ENCODE measurements at places on chromosomes 1 and 21.

GRCh38 chr1:90850898-90851710, 134.0 kb upstream of the BARHL2 start:
- DNase-seq: peak; percentile 63

DNA sequence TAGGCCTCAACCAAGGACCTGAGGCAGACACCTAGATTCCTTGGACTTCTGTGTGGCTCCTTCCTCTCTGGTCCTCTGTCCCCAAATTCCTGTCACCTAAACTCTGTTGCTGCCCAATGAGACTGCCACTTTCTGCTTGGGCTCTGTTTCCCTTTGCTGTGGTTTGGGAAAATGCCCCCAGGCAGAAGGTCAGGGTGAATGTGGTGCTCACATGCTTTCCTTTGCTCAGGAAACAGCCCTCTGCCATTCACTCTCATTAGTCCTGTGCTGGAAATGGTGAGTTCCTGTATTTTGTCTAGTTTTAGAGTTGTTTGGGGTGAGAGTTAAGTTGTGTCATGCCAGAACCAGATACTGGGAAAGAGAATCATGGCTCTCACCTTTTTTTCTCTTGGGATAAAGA, 22.7 kb upstream of the SHE start:
- no peak for DNase-seq

- DNase-seq: no peak
Observed at GRCh38 chr1:206690516-206690915, 5.8 kb downstream of the MAPKAPK2 start.

DNA sequence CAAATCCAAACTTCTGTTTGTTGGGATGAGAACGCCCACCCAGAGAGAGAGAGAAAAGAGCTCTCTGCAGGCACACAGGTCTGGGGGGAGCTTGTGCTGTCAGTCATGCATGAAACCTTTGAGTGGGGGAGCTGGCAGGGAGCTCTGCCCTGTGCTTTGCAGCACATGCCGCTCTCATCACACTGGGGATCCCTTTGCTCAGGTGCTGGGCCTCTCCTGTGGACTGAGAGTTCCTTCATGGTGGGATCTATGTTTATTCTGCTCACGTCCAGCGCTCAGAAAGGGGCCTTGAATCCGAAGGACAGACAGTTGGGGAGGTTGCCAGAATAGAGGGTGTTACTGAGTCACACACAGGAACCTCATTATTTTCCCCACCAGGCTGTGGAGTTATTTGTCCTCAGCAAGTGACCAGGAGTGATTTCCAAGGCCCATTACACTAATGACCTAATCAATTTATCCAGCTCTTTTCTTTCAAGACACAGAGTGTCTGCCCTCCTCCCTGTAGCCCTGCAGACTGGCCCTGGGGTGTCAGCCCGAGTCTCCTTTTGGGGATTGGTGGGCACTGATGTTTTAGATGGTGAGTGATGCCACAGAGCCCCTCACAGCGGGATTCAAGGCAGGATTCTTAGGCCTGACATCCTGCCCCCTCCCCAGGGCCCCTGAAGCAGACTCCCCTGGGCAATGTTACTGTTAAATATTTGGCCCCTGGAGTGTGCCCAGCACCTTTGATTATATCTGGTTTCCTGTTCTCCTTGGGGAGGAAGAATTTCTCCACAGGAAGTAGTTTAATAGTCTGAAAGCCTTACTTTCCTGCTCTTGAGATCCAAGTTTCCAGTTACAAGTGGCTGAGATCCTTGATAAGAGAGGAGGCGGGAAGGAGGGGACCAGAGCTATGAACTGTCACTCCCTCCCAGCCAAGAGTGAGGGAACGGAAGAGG, 22.3 kb downstream of the MYBPH start:
- no peak for DNase-seq

DNA sequence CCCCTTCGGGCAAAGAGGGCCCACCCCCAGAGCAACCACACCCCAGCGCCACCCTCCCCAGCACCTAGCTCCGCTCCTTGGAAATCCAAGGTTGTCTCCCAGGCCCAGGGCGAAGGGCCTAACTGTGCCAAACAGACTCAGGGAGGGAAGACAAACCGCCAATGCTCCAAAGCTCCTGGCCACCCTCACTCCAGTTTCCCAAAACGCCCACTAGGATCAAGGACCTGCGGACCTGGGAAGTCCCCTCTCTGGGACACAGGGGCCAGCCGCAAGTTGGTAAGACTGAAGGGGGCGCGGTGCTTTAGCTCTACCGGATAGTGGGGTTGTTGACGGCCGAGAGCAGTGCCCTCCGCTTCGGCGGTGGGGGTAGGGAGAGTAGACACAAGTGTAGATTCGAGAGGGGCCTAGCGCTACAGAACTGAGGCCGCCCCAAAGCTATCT, 581 bp downstream of the IRF6 start:
- DNase-seq: no peak

DNA sequence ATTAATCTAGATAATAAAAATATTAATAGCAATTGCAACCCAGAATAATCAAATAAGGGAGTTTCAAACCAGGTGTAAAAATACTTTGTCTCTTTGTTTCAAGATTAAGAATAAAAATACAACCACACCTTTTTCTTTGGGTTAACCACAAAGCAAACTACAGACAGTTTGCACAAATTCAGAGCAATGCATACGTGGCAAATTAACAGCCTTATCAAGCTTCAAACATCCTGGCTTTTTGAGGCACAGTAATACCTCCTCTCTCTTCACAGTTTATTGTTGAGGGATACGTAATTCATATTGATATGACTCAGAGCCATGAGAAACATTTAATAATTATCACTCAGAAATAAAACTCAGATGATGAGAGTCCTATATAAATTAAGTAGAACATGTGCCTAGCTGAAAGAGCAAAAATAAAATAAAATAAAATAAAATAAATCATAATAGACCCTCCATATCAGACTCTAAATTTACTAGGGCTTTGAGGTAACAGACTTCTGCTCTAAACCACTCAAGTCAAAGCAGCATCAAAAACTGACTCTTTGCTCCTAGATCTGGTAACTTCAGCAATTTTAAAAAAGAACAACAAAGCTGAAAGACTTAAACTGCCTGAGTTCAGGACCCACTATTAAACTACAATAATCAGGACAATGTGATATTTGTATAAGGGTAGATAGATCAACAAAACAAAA, 11.4 kb downstream of the EDEM3 start:
- DNase-seq: no peak

DNA sequence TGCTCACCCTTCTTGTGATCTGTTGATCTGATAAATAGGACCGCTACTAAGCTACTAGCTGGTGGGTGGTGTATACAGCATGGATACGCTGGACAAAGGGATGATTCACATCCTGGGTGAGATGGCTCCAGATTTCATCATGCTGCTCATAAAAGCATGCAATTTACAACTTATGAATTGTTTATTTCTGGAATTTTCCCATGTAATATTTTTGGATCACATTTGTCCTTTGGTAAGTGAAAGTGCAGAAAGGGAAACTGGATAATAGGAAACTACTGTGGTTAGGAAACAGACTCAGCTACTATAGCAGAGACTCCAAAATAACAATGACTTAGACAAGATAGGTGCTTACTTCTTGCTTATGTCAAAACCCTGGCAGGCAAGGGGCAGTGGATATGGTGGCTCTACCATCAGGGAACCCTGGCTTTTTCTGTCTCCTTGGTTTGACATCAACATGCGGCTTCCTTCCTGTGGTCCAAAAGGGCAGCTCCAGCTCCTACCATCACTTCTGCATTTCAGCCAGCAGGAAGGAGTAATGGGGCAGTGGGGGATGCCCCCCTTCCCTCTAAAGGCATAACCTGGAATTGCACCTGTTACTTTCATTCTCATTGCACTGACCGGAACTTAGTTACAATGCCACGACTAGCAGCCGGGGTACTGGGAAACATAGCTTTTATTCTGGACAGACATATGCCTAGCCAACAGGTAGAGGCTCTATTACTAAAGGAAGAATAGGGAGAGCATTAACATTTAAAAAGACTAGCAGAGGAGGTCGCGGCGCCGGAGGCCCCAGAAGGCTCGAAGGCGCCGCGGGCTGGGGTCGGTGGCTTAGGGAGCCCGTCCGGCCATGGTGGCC, 13.8 kb upstream of the AK2 start:
- no peak for DNase-seq
